ENCODE measurements at places on chromosomes 2 and 18. TPM values are rescaled to one million over a fixed set of nuclear protein-coding genes. Genes with fewer than 3 reads are reported as not detected.

Gene ZNF804A
- total RNA-seq, result 3.3 TPM

Gene PAX8
- 0.28 TPM for total RNA-seq

GRCh38 chr18:25121442-25121841, 230.5 kb downstream of the ZNF521 start:
- no peak for DNase-seq
- no peak overlapping the region for H3K27ac ChIP-seq
- no peaks in the 10 kb centered on the region for H3K36me3 ChIP-seq
- H3K4me3 ChIP-seq, result no peak overlapping the region

DNA sequence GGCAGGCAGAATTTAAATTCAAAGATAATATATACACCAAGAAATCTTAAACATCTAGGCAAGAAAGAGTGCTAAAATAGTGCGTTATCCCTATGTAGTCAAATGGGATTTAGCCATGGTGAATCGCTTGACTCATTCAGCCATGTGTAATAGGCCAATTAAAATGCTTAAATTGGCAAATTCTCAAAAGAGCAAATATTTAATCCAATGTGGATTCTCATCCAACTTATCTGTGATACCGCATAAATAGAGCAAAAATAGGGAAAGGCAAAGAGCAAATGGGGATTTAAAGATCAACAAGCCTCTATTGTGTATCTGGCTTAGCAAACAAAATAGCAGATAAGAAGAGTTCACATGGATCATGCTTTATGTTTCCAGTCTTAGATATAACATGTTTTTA, 123.2 kb upstream of the RPRM start:
- no peak overlapping the region for H3K27ac ChIP-seq
- no peaks in the 10 kb centered on the region for H3K36me3 ChIP-seq
- H3K4me3 ChIP-seq, result no peak overlapping the region
- H3K4me1 ChIP-seq, result no peaks in the 10 kb centered on the region
- H3K27me3 ChIP-seq, result no peaks in the 10 kb centered on the region

Gene ZNF2
- total RNA-seq, result 7.3 TPM

- no peak for DNase-seq
- no peaks in the 10 kb centered on the region for H3K36me3 ChIP-seq
- peak overlapping the region; percentile 96 for H3K27ac ChIP-seq
- H3K4me1 ChIP-seq, result peaks cover 25% of the 10 kb centered on the region
- H3K4me3 ChIP-seq, result peak overlapping the region; percentile 63
Measured at GRCh38 chr2:133266041-133266925, 302.0 kb downstream of the NCKAP5 start.

GRCh38 chr2:239574434-239575156, 173.8 kb upstream of the HDAC4 start:
- no peaks in the 10 kb centered on the region for H3K4me1 ChIP-seq
- no peak overlapping the region for H3K27ac ChIP-seq
- no peak for DNase-seq
- H3K36me3 ChIP-seq, result no peaks in the 10 kb centered on the region

GRCh38 chr2:135890835-135891234, 14.6 kb upstream of the MCM6 start:
- DNase-seq, result no peak
- no peaks in the 10 kb centered on the region for H3K4me1 ChIP-seq
- no peak overlapping the region for H3K27ac ChIP-seq
- H3K36me3 ChIP-seq, result no peaks in the 10 kb centered on the region
- H3K27me3 ChIP-seq, result no peaks in the 10 kb centered on the region

Gene CENPO
- 24.2 TPM for total RNA-seq

Gene DOK6
- 2.7 TPM for total RNA-seq

DNA sequence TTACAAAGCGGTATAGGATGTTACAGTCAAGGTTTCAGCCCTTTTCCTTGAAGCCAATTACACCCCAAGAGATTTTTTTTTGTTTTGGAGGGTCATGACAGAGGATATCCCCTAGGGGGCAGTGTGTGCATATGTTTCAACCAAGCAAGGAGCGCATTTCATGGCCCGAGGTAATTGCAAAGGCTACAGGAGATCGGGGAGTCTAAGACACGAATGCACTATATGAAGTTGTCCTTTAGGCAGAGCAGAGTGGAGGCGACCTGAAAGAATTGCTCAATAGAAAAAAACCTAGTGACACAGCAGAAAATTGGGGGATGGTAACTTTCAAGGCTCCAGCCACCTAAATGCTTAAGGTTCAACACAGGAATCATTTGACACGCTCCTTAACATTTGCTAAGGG, 219.8 kb upstream of the PARD3B start:
- no peak overlapping the region for H3K27ac ChIP-seq
- H3K4me1 ChIP-seq, result peaks cover 3% of the 10 kb centered on the region
- no peak overlapping the region for H3K4me3 ChIP-seq
- DNase-seq, result peak; percentile 87

Gene DAPL1
- not detected for total RNA-seq

Gene TEKT4
- not detected for total RNA-seq

DNA sequence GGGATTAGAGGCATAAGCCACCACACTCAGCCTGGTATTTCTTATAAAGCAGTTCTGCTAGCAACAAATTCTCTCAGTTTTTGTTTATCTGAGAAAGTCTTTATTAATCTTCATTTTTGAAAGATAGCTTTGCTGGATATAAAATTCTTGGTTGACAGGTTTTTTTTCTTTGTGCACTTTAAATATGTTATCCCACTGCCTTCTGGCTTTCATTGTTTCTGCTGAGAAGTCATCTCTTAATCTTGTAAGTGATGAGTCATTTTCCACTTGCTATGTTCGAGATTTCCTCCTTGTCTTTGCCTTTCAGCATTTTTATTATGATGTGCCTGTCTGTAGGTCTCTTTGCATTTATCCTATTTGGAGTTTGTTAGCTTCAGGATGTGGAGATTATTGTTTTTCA, 5.9 kb upstream of the ELAC1 start:
- H3K4me1 ChIP-seq, result no peaks in the 10 kb centered on the region
- H3K36me3 ChIP-seq, result no peaks in the 10 kb centered on the region
- peaks cover 2% of the 10 kb centered on the region for H3K27me3 ChIP-seq
- H3K27ac ChIP-seq, result no peak overlapping the region
- DNase-seq, result no peak

- no peaks in the 10 kb centered on the region for H3K4me1 ChIP-seq
- no peak overlapping the region for H3K27ac ChIP-seq
- H3K27me3 ChIP-seq, result peaks cover 5% of the 10 kb centered on the region
- H3K36me3 ChIP-seq, result no peaks in the 10 kb centered on the region
- DNase-seq, result no peak
- no peak overlapping the region for H3K4me3 ChIP-seq
Measured at GRCh38 chr2:128464456-128464855, 145.8 kb upstream of the HS6ST1 start.

GRCh38 chr2:111054791-111055691, 65.7 kb upstream of the BCL2L11 start:
- no peak overlapping the region for H3K4me3 ChIP-seq
- H3K27ac ChIP-seq, result no peak overlapping the region
- H3K27me3 ChIP-seq, result peaks cover 41% of the 10 kb centered on the region
- H3K36me3 ChIP-seq, result no peaks in the 10 kb centered on the region
- H3K4me1 ChIP-seq, result no peaks in the 10 kb centered on the region

Data from IMR-90 (cell line).